ENCODE measurements at places on chromosomes 2 and 18. TPM values are rescaled to one million over a fixed set of nuclear protein-coding genes. Genes with fewer than 3 reads are reported as not detected.

DNA sequence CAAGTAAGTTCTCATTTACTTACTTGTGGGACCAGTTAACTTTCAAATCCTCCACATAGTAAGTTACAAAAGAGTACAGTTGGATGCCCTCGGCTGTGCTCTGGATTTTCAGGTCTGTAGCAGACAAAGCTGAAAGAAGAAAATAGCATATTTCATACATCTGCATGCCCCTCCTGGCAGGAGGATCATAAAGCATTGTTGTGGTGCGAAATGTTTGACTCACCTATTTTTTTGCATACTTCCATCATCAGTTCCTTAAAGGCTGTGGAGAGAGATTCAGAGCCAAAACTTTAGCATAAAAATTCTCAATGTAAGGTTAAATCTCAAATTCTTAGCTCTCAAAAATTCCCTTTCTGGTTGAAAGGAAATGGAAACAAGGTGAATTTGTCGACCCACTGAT, 70.8 kb upstream of the LPIN2 start:
- DNase-seq = no peak

GRCh38 chr2:182064019-182064778, 78.5 kb downstream of the PPP1R1C start:
- no peak for DNase-seq

DNA sequence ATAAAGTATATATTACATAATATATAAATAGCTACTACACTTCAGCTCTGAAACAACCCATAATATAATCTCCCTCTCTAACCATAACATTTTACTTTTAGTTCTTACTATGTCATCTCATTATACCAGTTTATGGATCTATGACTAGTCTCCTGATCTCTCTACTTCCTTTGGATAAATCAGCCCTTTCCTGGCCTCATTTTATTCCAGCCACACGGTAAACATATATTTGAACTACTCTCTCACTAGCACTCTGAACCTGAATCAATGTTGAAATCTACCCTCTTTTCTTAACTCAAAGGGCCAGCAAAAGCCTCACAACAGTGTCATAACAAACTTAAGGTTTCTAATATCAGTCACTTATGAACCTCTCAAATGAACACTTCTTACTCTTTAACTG, 62.6 kb downstream of the BAZ2B start:
- no peak for DNase-seq

- DNase-seq = no peak
These were observed 28.2 kb downstream of the LPIN2 start for GRCh38 chr18:2984703-2985261.

- no peak for DNase-seq
These were observed 58.2 kb downstream of the MYO1B start for GRCh38 chr2:191303140-191304005.

DNA sequence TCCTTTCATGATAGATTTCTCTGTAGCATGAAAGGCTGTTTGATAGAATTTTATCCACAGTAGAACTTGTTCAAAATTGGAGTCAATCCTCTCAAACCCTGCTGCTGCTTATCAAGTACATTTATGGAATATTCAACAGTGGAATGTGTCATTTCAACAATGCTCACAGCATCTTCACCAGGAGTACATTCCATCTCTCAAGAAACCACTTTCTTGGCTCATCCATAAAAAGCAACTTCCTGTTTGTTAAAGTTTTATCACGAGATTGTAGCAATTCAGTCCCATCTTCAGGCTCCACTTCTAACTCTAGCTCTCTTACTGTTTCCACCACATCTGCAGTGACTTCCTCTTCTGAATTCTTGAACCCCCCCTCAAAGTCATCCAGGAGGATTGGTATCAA, 29.4 kb downstream of the PDCL3 start:
- no peak for DNase-seq

GRCh38 chr2:24955232-24955631, 16.5 kb downstream of the DNAJC27 start:
- no peak for DNase-seq

DNA sequence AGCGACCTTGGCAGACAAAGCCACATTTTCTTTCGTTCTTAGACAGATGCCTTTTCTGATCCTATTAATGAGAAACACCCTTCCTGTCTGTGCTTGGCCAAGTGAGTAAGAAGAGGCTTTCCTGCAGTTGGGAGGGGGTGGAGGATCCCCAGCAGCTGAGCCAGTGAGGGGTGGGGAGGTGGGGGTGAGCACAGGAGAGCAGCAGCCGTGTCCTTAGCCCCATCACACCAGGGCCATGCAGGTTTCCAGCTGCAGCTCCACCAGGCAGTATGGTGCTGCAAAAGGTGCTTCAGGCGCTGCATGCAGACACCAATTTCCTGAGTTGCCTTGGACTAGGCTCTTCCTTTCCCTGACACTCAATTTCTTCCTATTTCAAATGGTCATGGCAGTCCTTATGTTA, 123.3 kb upstream of the SIX2 start:
- DNase-seq = no peak

GRCh38 chr2:129587426-129588064, 391.9 kb upstream of the RAB6C start:
- no peak for DNase-seq

The RSAD2 gene
- 11.1 TPM for total RNA-seq

The GDF7 gene
- 2.2 TPM for total RNA-seq

The PLB1 gene
- 5.0 TPM for total RNA-seq
